Activated naive CD4-positive, alpha-beta T cell treated with anti-CD3 and anti-CD28 coated beads, Interleukin-2, amount 10 ng/mL, durations not matched to agents 7 days and 5 days (primary cell): ENCODE measurements at places on chromosomes 3 and 15.

DNA sequence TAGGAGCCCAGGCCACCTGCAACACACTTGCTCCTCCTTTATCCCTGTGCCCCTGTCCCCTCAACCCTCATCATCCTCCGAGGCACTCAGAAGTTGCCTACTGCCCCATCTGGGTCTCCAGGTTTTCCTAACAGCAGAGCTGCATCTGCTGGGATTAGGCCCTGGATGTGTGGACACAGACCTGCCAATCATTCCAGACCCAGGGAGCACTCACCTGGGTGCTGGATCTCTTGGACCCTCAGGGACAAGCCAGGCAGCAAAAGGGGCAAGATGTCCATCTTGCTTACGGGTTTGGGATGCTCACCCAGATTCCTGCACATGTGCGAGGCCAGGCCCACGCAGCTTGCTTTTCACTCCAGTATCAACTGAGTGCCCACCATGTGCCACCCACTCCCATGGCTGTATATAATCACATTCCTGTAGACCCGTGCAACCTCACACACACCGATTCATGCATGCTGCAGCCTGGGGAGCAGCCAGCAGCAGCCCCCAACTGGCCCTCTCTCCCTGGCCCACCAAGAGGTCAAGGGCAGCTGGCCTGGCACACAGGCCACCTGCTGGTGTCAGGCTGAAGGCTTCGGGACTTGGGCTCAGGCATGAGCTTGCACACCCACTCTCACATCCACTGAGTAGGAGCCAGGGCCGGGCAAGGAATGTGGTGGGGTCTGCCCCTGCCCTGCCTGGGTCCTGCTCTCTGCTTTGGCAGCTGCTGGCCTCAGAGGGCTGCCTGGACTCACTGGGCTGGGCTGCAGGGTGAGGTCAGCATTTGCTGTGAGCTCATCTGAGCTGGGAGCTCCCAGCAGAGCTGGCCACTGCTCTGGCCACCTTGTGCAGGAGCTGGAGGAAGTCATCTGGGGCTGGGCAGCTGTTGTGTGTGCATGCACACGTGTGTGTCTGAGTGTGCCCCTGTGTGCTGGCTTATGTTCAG lies 14.9 kb downstream of the PRKCD start:
- no peak for DNase-seq

GRCh38 chr3:66179793-66180192 lies 41.0 kb upstream of the SLC25A26 start:
- no peak for DNase-seq

DNA sequence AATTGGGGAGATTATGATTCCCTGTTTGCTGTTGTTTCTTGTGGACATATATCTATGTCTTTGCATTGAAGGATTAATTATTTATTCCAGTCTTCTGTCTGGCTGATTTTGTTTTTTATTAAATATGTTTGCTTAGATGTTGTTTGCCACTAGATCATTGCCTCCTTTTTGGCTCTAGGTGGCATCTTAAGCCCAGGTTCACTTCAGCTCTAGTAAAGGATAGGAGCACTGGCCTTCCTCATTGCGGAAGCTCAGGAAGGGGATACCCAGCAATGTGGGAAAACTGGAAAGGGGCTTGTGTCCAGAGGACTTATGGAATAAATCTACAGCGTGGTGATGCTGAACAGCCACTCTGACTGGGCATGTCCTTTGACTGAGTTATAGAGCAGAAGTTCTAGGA lies 821.6 kb downstream of the PDCD6IP start:
- no peak for DNase-seq

DNA sequence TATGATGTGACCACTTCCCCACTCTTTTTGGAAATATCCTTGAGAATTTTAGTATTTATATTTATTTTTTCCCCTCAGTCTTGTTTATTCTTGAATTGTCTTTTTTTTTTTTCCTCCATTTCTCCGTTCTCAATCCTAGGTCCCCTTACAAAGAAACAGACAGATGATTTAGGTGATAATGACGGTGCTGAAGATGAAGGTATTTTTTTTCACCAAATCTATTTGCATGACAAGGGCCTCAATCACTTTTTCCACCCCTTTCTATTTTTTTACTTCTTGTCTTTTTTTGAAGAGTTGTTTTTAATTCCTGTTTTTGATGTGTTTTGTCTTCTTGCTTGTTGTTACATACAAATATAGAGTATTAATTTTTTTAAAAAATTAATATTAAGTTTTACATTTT lies 402.6 kb downstream of the NLGN1 start:
- DNase-seq: no peak

DNA sequence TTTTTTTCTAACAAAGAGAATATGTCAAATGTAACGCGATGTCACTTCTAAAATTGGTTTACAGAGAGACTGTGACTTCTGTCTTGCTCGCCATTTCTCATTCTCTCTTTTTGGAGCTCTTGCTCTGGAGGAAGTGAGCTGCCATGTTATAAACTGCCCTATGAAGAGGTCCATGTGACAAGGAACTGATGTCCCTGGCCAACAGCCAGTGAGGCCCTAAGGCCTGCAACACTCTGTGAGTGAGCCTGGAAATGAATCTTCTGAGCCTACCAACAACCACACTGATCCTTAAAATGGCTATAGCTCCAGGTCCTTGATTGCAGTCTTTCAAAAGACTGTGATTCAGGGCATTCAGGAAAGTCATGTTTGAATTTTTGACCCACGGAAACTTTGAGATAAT lies 49.9 kb downstream of the NMD3 start:
- no peak for DNase-seq

- no peak for DNase-seq
Measured at GRCh38 chr3:101995371-101996046, 146.2 kb downstream of the NFKBIZ start.

DNA sequence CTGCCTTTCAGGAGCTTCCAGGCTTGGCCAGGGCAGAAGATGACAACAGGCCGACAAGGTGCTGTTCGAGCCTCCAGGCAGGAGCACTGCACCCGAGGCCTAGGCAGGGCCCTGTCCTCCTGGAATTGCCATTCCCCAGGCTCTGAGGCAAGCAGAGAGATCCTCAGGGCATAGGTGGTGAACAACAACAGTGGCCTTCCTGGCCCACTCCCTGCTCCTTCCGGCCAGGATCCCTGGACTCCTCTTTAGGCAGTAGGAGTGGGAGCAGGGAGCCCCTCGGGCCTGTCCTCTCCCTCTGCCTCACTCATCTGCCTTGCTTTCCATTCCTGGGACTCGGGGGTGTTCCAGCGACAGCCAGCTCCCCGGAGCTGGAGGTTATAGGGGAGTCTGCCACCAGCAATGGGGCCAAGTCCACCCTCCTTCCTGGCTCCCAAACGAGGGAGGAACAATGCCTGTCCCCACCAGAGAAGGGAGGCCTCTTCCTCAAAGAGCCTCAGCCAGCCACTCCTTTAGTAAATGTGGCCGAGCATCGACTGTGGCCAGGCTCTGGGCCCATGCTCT lies 135.0 kb downstream of the NUP210 start:
- DNase-seq: no peak

DNA sequence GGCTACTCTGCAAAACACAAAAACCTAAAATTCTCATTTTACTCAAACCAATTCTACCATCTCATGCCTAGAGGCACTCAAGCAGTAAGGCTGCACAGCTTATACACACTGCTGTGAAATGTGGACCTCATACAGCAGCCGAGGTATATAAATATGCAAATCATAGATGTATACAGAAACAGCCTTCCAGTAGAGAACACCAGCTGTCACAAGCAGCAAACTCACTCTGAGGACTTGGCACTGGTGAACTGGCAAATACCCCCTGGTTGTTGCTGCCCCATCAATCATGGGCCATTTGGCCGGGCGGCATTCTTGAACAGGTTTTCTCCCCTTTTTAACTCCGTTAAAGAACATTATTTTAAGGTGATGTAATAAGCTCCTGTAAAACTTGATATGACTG lies 378.0 kb downstream of the LSAMP start:
- no peak for DNase-seq

DNA sequence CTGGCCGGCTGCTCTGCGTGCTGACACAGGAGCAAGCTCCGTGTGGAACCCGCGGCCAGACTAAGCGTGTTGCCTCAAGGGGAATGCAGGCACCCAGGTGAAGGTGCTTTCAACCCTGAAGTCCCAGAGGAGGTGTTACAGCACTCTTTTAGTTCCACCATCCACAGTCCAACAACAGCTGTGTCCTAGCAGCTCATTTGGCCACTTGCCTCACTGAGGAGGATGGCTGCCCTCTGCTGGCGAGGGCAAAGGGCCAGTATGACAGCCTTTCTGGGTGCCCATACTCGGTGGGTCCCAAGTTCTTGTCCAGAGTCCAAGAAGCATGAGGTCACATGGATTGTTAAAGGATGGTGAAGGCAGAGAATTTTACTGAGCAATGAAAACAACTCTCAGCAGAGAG lies 87.8 kb downstream of the C3orf85 start:
- no peak for DNase-seq

GRCh38 chr3:170429050-170429449 lies 10.4 kb downstream of the CLDN11 start:
- no peak for DNase-seq

DNA sequence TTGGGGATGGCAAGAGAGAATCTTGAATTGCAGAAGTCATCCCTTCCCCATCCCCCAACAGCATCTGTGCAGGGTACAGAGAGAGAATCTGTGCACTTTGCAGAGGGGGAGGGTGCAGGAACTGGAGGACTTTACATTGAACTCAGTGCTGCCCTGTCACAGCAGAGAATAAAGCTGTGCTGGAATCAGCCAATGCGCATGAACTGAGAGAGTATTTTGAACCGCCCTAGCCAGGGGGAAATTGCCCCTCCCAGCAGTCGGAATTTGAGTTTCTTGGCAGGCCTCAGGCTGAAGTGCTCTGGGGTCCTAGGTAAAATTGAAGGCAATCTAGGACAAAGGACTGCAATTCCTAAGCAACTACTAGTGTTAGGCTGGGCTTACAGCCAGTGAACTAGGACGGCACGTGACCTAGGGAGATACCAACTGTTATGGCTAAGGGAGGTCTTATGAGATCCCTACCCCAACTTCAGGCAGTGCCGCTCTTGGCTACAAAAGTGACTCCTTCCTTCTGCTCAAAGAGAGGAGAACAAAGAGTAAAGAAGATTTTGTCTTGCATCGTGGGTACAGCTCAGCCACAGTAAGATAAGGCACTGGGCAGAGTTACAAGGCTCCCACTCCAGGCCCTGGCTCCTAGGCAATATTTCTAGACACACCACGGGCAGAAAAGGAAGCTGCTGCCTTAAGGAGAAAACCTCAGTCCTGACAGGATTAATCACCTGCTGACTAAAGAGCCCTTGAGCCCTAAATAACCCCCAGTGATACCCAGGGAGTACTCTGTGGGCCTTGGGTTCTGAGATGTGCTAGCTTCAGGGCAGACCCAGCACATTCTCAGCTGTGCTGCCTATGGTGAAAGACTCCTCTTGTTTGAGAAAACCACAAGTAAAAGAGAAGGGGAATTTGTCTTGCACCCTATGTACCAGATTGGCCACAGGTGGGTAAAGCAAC lies 300.5 kb upstream of the ALCAM start:
- DNase-seq: no peak

- no peak for DNase-seq
Measured at GRCh38 chr3:97835761-97836160, 13.9 kb downstream of the CRYBG3 start.

DNA sequence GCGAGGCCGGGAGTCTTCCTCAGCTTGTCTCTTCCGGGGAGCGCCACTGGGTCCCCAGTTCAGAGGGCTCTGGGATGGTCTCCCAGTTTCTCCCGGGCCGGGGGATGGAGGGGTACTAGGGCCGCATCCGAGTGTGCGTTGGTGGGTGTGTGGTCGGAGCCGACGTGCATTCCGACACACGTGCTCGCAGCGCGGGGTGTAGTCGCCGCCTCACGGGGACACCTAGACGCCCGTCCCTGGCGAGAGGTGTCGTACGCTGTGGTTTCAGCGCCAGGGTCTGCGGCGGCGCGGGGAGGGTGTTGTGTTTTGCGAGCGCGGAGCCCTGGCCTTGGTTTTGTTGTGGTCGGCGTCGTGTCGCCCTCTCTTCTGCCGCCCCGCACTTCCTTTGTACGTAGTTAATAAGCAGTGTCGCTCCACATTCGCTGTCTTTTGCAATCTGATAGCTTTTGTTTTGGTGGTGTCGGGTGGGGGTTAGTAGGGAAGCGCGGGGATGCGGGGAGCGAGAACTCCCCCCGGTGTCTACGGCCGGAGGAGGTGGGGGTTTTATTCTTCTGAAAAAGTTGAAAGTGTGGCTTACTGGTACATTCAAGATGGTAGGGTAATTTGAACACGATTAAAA lies 2.2 kb downstream of the IGF1R start:
- DNase-seq: peak; percentile 68

GRCh38 chr15:94991718-94992117 lies 760.4 kb downstream of the MCTP2 start:
- no peak for DNase-seq

DNA sequence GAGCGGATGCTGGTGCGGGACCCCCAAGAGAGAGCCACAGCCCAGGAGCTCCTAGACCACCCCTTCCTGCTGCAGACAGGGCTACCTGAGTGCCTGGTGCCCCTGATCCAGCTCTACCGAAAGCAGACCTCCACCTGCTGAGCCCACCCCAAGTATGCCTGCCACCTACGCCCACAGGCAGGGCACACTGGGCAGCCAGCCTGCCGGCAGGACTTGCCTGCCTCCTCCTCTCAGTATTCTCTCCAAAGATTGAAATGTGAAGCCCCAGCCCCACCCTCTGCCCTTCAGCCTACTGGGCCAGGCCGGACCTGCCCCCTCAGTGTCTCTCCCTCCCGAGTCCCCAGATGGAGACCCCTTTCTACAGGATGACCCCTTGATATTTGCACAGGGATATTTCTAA lies 6.9 kb downstream of the ANKRD63 start:
- DNase-seq: no peak

- DNase-seq: no peak
Measured at GRCh38 chr15:88908123-88908522, 5.1 kb downstream of the MFGE8 start.

- no peak for DNase-seq
Measured at GRCh38 chr3:53675942-53676341, 170.3 kb downstream of the CHDH start.

DNA sequence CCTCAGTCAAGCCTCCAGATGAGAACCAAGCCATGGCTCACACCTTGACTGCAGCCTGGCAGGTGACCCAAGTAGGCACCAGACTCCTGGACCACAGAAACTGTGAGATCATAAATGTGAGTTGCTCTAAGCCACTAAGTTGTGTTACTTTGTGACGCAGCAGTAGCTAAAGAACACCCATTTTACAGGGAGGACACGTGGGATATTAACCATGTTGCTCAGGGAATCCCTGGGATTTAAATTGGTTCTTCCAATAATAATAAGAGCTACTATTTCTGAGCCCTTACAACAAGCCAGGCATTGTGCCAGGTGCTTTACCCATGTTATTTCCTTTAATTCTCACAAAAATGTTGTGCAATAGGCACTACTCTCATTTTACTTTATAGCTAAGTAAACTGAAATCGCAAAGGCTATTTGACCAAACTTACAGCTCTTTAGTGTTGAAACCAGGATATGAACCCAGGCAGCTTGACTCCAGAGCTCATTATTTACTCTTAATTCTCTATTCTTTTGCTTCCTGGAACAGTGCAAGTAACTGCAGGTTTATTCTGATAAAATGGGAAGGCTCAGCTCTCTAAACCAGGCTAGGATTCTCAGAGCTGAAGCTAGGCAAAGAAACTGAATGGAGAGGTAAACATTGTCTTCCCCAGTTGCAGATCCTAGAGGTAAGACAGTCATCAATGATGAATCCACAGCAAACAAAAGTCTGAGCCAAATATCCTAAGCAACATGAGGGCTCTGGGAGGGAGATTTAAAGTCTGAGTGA lies 294.4 kb downstream of the KBTBD8 start:
- DNase-seq: no peak

- DNase-seq: no peak
Measured at GRCh38 chr3:10770981-10771380, 45.0 kb upstream of the SLC6A11 start.

GRCh38 chr15:40747685-40748631 lies 7.1 kb downstream of the RMDN3 start:
- peak; percentile 19 for DNase-seq
